ENCODE measurements at places on chromosomes 6 and 20.

DNA sequence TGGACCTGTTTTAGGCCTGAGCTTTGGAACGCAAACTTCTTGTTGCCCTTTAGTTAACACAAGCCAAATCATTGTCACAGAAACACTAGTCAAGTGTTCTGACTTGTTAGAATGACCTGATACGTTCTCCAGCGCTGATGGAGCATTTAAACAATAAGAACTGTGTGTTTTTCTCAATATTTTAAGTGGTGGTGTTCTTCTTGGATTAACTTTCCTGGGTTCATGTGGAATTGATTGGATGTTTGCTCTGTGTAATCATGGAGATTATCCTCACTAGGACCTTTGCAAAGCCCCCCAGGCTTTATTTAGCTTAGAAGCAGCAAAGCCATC is 1.6 kb downstream of the LRRC1 start:
- DNase-seq = no peak

GRCh38 chr20:5696011-5696559 is 54.1 kb upstream of the SHLD1 start:
- DNase-seq = no peak

DNA sequence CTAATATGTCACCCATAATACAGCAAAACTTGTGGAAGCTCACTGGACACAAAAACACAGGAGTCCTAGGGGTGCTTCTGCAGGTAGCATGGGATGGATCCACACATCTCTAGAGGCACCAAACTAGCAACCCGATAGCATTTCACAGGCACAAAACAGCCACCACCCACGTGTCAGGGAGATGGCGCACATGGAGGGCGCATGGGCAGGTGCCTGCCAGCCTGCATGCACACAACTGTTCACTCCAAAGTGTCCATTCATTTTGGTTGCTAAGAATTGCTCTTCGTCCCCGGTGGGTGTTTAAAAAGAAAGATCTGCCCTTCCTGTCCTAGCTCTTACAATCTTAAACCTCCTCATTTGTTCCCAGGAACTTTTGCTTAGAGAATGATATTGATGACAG is 171.3 kb downstream of the SYNDIG1 start:
- no peak for DNase-seq

GRCh38 chr6:128754658-128755256 is 128.2 kb upstream of the LAMA2 start:
- DNase-seq = no peak

GRCh38 chr6:21001736-21002135 is 467.5 kb downstream of the CDKAL1 start:
- no peak for DNase-seq
